Colonic mucosa (tissue), 4 donors: ENCODE measurements at places on chromosomes 12 and 14.

- no peak for DNase-seq
Measured at GRCh38 chr12:100476013-100476751, 2.5 kb downstream of the NR1H4 start.

DNA sequence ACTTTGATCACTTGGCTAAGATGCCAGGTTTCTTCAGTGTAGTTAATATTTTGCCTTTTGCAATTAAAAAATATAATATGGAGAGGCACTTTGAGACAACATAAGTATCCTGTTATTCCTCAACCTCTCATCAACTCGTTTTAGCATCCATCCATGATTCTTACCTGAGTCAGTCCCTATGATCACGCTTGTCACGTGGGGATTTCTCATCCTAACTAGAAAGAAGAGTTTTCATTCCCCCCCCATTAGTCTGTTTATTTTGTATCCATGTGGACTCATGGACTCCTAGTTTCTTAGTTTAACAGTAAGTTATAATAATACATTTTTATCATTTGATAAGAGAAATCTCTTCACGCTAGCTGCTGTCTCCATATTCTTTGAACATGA is 110.3 kb downstream of the SLC25A47 start:
- DNase-seq, result no peak

DNA sequence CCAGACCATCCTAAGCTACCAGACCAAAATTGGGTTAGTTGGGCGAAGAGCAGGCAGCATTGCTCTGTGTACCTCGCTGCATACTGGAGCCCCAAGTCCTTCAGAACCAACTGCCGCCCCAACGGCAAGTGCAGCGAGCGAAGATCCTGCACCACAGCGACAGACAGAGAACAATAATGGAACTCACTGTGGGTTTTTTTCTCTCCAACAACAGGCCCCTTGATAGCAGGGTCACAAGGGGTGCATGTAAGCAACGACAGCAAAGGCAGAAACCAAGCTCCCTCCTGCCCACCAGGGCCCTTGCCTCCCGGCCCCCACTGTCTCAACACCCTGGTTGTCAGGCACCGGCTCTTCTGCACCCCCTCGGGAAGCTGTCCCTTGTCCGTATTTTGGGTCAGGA is 39.0 kb downstream of the RNF34 start:
- DNase-seq, result no peak

DNA sequence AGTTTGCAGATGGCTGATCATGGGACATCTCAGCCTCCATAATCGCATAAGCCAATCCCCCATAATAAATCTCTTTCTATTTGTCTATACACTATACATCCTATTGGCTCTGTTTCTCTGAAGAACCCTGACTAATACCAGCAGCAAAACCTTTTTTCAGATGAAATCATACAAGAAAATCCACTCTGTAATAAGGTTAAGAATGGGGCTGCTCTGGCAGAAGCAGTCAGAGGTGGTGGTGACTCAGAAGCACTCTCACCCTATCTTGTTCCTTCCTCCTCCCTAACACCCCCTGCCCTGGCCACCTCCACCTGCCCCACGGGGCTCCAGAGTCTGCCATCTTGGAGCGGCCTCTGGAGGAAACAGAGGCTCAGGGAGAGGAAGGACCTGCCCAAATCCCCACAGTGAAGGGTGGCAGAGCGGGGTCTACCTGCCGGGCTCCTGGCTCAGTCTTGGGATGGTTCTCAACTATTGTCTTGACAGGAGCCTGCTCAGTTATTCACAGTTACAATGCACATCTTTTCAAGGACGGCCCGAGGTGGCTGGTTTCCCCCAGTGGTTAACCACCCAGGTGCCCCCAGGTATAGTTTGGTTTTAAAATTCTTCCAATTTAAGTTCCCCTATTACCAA is 109.3 kb upstream of the EVL start:
- DNase-seq, result no peak

DNA sequence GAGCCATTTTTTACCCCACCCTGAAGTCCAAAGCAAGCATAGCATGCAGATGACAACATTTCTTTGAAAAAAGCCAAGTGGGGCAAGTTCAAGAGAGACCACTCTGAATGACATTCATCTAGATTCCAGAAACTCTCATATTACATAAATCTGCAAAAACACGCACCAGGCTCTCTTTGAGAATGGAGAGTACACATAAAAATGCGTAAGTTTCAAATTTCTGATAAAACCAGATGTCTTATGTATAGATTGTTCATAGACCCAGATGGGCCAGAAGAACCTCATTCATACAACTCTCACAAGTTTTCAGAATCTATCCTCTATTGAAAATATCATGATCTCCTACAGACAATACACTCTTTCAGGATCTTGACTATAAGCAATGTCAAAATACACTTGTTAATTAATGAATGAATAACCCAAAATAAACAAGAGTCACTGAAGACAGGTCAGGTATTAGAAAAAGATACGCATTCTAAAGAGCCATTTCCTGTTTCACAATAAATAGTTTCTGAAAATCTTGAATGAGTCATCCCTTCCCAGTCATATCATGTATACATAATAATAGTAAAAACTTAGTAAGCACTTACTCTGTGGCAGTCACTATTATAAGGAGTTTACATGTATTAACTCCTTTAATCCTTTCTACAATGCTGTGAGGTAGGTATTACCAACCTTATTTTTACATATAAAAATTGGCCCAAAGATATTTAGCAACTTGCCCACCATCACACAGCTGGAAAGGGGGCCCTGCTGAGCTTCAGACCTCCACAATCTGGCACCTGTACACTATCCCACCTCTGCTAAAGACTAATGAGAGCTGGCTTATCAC is 72.0 kb downstream of the PPP2R5E start:
- no peak for DNase-seq

DNA sequence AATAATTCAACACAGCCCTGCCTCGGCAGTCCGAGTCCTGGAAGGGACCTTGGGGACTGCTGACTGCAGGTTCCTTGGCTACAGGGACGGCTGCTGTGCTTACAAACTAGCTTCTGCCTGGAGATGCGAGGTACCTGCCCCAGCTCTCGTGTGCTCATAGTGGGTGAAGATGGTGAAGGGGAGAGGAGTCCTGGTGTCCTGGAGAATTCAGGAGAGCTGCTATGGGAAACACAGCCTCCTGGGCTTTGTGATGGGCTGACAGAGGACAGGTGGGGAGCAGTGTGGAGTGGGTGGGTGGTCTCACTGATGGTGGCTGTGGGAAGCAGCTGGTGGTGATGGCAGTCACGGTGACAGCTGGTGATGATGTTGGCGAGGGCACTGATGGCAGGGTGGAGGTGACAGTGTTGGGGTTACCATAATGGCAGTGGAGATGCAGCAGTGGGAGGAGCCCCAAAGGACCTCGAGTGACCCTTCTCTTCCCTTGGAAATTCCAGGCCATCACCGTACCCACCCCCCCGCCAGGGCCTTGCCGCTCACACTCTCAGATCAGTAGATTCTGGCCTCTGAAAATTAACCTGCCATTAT is 32.8 kb downstream of the HVCN1 start:
- no peak for DNase-seq

DNA sequence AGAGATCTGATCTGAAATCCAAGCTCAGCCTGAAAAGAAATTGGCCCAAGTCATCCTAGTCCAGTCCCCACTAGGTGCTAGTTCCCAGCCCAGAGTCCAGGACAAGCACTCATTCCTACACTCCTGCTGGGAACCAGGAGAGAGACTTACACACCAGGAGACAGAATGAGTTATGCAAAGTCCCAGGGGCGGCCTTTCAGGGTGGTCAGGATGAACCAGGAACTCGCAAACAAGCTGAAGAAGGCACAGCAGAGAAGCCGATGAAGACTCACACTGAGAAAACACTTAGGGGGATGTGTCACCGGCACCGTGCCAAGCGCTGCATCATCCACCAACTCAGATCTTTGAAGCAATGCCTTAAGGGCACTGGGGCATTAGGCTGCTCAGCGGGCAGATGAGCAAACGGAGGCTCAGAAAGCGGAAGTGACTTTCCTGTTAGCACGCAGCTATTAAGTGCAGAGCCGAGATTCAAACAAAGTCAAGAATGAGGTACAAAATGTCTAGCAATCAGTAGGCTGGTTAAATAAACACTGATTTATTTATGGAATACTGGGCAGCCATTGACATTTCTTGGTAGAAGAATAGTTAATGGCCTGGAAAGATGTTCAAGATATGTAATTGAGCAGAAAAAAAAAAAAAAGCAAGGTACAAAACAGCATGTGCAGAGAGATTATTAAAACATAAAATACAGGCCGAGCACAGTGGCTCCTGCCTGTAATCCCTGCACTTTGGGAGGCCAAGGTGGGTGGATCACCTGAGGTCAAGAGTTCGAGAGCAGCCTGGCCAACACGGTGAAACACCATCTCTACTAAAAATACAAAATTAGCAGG is 78.7 kb downstream of the LRRC74A start:
- DNase-seq, result no peak

DNA sequence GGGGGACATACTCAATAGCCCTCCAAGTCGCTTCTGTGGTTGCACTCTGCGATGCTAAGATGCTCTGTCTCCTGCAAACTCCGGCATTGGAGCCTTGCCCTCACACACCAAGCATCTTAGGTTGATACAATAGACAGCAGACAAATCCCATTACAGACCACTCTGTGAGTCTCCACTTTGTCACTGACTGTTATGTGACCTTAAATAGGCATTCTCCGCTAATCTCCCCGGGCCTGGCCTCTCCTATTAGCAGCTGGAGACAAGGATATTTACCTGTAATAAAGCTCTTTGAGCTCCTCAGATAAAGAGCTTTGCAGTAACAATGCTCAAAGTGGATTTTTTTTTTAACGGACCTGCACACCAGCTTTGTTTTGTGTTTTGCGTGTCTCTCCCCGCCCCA is 479.7 kb upstream of the TBX3 start:
- no peak for DNase-seq

DNA sequence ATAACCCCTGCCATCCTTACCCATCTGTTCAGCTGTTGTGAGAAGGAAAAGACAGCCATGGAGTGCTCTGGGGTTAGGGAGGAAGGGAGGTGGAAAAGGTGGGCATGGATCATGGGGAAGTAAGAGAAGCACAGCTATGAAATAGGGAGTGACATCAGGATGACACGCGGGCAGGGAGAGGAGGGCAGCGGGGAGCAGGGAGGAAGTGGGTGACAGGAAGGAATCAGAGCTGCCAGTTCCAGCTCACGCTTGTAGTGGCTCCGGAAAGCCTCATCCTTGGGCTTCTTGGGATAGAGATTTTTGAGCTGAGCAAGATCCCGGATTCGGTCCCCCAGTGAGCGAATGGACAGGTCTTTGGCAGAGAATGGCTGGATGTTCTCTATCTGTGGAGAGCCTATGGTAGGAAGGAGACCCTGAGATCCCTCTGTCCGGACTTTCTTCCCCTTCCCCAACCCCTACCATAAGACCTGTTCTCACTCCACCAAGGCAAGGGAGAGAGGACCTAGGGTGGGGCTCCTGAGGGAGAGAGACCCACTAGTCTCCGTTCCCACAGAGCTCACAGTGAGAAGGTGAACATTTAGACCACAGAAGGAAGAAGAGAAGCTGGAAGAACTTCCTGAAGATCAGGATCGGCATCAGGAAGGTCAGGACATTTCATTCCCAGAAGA is 10.3 kb downstream of the NAB2 start:
- no peak for DNase-seq

- no peak for DNase-seq
Measured at GRCh38 chr12:262817-263216, at the start of gene SLC6A13. SLC6A13 (minus strand) TSS chr12:262836; CDS start chr12:260052, 2,784 bp downstream.

GRCh38 chr12:57156701-57157403 is 9.4 kb upstream of the LRP1-AS start:
- no peak for DNase-seq

DNA sequence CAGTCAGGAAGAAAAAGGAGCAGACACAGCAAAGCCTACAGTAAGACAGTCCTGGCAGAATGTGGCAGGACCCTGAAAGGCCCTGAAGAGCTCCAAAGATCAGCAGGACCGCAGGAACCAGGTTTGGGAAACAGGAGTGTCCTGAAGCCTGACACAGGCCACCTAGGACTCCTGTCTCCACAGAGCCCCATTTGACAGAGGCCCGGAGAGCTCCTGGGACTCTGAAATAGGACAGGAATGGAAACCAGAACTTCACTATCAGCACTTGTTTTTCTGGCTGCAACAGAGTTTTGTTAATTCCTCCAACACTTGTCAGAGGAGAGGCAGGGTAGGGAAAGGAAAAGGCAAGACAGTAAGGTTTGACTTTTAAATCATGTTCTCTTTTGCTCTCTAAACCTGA is 12.9 kb downstream of the STXBP6 start:
- no peak for DNase-seq

DNA sequence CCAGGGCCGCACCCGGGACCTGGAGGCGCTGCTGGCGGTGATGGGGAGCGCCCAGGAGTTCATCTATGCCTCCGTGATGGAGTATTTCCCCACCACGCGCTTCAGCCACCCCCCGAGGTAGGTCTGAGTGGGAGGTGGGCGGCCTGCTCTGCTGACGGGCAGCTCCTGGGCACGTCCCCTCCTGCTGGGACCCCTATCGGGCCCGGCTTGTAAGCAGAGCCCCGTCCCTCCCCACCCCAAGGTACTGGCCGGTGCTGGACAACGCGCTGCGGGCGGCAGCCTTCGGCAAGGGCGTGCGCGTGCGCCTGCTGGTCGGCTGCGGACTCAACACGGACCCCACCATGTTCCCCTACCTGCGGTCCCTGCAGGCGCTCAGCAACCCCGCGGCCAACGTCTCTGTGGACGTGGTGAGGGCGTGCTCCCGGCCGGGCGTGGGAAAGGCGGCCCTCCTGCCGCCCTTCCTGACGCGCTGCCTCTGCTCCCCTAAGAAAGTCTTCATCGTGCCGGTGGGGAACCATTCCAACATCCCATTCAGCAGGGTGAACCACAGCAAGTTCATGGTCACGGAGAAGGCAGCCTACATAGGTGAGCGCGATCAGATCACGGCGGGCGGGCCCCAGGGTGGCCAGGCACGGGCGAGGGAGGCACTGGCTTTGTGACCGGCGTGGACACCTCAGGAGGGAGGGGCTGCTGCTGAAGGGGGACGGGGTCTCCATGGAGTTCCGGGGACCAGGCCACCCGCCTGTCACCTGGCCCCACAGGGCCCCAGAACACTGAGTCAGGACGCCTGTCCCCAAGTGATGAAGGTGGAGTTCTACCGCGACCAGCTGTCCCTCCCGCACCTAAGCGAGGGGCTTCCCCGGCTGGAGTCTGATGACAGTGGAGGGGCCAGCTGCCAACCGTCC is 7.3 kb downstream of the PLD4 start:
- no peak for DNase-seq

- no peak for DNase-seq
Measured at GRCh38 chr14:78440356-78440894, 270.3 kb downstream of the NRXN3 start.

- DNase-seq, result no peak
Measured at GRCh38 chr12:75130811-75131210, 78.8 kb downstream of the KCNC2 start.

- no peak for DNase-seq
Measured at GRCh38 chr12:73935817-73936216, 601.8 kb upstream of the ATXN7L3B start.

GRCh38 chr12:28742791-28743190 is 406.3 kb upstream of the FAR2 start:
- DNase-seq, result no peak
